Activated naive CD8-positive, alpha-beta T cell treated with anti-CD3 and anti-CD28 coated beads for 36 hours (primary cell): ENCODE measurements at places on chromosomes 5 and 9. TPM values are rescaled to one million over a fixed set of nuclear protein-coding genes. Genes with fewer than 3 reads are reported as not detected.

- H3K36me3 ChIP-seq = peaks cover 4% of the 10 kb centered on the region
- H3K27me3 ChIP-seq = no peaks in the 10 kb centered on the region
- H3K27ac ChIP-seq = no peak overlapping the region
- H3K4me1 ChIP-seq = no peaks in the 10 kb centered on the region
- H3K4me3 ChIP-seq = no peak overlapping the region
These were observed 213.8 kb downstream of the GAPVD1 start for GRCh38 chr9:125475385-125475784.

- H3K27me3 ChIP-seq = no peaks in the 10 kb centered on the region
- H3K36me3 ChIP-seq = no peaks in the 10 kb centered on the region
- H3K27ac ChIP-seq = no peak overlapping the region
- no peak overlapping the region for H3K4me3 ChIP-seq
- no peak for DNase-seq
These were observed 323.5 kb downstream of the IRX2 start for GRCh38 chr5:2427983-2428382.

DNA sequence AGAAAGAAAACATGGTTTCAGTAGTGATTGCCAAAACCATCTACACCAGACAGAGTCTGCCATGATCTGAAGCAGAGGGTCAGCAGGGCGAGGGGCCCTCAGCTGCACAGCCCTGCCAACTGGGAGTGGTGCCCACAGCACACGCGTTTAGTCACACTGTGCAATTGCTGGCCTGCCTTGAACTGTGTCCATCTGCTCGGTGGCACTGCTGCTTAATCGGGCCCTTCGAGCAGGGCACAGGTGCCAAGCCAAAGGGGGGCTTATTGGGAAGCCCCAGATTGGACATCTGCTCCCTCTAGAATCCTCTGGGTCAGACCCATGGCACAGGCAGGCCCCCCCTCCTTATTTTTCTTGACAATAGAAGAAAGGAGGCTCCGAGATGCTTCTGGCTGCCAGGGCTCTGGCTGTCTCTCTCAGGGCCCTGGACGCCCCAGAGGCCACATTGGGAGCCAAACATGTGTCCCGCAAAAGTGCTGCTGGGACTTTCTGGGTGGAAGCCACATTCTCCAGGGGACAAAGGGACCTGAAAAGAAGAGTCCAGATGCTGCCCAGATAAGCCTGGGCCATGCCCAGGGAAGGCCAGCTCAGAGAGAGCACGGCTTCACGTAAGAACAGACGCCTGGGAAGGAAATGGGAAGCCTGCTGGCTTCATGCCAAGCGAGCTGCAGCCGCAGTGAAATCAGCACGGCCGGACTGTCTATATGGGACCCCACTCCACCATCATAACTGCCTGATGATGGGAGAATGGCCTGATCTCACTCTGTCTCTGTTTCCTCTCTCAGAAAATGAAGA is 349.2 kb downstream of the GADD45G start:
- H3K27me3 ChIP-seq = no peaks in the 10 kb centered on the region
- H3K4me1 ChIP-seq = no peaks in the 10 kb centered on the region
- no peak for DNase-seq
- no peak overlapping the region for H3K4me3 ChIP-seq
- H3K36me3 ChIP-seq = no peaks in the 10 kb centered on the region
- no peak overlapping the region for H3K27ac ChIP-seq

CYSRT1 gene
- 0.32 TPM for total RNA-seq

CCDC152 gene
- total RNA-seq = 19.9 TPM

TUBB4B gene
- total RNA-seq = 271 TPM

MLANA gene
- not detected for total RNA-seq

MSMP gene
- 0.94 TPM for total RNA-seq

- H3K4me1 ChIP-seq = no peaks in the 10 kb centered on the region
- no peaks in the 10 kb centered on the region for H3K36me3 ChIP-seq
- H3K27ac ChIP-seq = no peak overlapping the region
- H3K27me3 ChIP-seq = no peaks in the 10 kb centered on the region
These were observed 54.4 kb upstream of the TRAF1 start for GRCh38 chr9:120980951-120981350.

FAM221B gene
- not detected for total RNA-seq

DNA sequence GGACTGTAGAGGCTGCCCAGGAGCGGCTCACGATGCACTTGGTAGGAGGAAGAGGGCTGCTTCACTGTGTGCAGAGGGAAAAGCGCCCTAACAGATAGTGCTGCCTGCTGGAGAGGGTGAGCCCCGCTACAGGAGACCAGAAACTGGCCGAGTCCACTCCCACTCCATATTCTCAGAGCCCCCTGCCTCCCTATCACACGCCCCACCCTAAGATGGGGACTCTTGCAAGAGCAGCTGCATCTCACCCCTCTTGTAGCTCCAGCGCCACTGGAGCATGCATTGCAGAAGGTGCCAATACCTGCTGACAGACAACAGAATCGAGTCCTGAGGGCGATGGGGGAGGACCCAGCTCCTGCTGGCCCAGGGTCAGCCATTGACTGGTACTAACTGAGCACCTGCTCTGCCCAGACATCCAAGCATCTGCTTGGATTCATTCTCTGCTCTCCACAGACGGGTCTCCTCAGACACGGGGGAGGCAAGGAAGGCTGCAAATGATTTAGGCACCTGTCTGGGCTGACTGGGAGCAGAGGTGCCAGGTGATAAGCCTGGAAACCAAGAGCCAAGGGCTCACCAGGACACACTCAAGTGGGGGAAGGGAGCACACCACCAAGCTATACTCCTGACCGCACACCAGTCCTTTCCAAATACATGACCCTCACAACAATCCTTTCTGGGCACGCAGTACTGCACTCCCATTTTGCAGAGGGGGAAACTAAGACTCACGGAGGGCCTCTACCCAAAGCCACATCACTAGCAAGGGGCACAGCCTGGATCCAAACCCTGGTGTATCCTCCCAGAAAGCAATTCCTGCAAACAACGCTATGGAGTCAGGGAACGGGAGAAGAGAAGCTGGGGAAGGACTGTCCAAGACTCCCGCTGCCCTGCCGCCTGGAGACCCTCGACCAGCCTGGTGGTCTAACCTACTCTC is 1.6 kb downstream of the BICD2 start:
- H3K4me3 ChIP-seq = peak overlapping the region; percentile 92
- no peaks in the 10 kb centered on the region for H3K27me3 ChIP-seq
- peak overlapping the region; percentile 78 for H3K27ac ChIP-seq
- H3K36me3 ChIP-seq = no peaks in the 10 kb centered on the region
